Activated naive CD4-positive, alpha-beta T cell treated with anti-CD3 and anti-CD28 coated beads for 36 hours (primary cell): ENCODE measurements at places on chromosomes 2 and 18. TPM values are rescaled to one million over a fixed set of nuclear protein-coding genes. Genes with fewer than 3 reads are reported as not detected.

- no peak for DNase-seq
Observed at GRCh38 chr18:77052297-77052982, 80.1 kb downstream of the MBP start.

GRCh38 chr2:85887566-85888019 lies 1.2 kb downstream of the ST3GAL5 start:
- DNase-seq = peak; percentile 67

GRCh38 chr2:188494906-188495305 lies 203.2 kb downstream of the GULP1 start:
- no peak for DNase-seq

GRCh38 chr2:132009874-132010521 lies 151.8 kb downstream of the ANKRD30BL start:
- no peak for DNase-seq

DNA sequence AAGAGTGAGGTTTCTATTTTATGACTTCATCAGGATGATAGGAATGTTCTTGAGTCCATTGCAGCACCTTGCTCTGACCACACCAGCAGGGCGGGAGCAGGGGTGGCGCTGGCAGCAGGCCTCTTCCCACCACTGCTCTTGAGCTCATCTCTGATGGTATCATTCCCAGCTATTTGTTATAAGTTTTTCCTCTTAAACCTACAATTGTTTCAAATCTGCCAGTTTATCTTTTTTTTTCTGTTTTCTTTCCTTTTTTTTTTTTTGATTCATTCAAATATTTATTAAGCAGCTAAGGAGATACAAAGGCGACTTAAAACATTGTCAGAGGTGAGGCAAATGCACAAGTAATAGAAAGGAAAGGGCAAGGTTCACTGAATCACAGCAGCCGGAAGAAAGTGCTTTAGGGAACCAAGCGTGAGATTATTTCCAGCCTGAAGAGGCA lies 28.7 kb downstream of the NIFK start:
- DNase-seq = no peak

DNA sequence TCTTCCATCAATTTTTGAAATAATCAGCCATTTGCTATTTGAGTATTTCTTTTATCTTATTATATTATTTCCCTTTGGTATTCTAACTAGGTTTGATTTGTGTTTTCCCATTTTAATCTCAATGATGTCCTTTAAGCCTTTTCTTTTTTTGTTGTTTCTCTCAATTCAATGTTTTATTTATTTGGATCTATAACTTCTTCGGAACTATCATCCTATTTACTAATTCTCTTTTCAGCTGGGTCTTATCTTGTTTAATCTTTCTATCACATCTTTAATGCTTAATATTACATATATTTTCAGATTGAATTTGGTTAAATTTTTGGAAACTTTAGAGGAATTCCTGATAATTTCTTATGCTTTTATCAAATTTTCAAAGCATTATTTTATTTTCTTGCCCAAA lies 448.3 kb downstream of the SOX11 start:
- no peak for DNase-seq

GRCh38 chr2:21288299-21288698 lies 164.5 kb downstream of the TDRD15 start:
- DNase-seq = no peak

The DSG4 gene
- not detected for total RNA-seq

The HOXD9 gene
- not detected for total RNA-seq
